Activated CD8-positive, alpha-beta memory T cell treated with anti-CD3 and anti-CD28 coated beads for 4 hours (primary cell): ENCODE measurements at places on chromosomes 4 and X.

- no peak for DNase-seq
Measured at GRCh38 chr4:1939664-1940509, 68.7 kb downstream of the NSD2 start.

GRCh38 chr4:29295280-29295679 is 1424.9 kb upstream of the PCDH7 start:
- DNase-seq, result no peak

- no peak for DNase-seq
Measured at GRCh38 chrX:115147220-115147619, 42.0 kb upstream of the RBMXL3 start.

DNA sequence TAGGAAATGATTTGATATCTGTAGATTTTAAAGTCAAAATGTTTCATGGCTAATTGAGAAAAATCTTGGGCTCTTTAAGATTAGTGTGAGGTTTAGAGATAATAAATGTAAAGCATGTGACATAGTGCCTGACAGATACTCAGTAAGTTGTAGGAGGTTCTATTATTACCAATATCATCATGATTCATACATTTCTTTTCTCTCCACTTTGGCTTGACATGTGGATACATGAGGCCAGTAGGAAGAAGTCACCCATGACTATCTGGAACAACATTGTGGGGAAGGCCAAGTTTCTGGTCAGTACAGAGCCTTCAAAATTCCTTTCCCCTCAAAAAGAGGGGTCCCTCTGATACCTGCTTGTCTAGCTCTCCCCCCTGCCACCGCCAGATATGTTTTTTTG is 91.2 kb upstream of the SORBS2 start:
- DNase-seq, result no peak

- DNase-seq, result no peak
Measured at GRCh38 chr4:28010577-28011240, 1150.1 kb downstream of the STIM2 start.

DNA sequence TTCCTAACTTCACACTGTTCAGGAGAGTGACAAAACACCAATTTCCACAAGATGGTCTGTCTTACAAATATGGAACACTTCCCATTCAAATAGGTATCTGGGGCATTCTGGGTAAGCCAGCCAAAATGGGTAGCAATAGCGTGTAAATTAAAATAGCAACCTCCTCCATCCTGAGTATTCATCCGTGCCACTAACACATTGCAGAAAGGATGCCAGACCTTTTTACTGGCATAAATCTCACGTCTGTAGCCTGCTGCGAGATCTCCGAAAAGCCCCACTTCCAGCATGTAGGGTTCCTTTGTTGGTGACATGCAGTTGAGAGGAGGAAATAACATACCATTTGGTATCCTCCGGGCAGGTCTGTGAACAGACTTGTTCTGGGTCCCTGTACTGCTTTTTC is 52.7 kb upstream of the RAI2 start:
- no peak for DNase-seq

- no peak for DNase-seq
Measured at GRCh38 chrX:129875669-129876068, 30.3 kb upstream of the UTP14A start.

- DNase-seq, result no peak
Measured at GRCh38 chr4:11428231-11428898, at the start of gene HS3ST1. HS3ST1 (minus strand) TSS chr4:11428894; CDS start chr4:11400005, 28,889 bp downstream.

DNA sequence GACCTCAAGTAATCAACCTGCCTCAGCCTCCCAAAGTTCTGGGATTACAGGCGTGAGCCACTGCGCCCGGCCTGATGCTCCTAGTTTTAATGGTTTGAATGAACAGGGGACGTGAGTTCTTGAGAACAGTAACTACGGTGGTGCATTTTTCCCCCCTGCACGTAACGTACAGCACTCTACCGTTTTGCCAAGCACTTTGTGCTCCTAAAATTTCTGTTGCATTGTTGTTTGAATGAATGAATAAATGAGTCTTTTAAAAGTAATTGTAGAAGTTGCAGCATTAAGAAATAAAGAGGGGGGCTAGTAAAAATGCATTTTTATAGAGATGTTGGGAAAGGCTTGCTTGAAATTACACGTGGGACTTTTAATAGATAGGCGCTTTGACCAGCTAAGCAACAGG is at the start of gene RPA4:
TSS of gene RPA4 (plus strand) at position 301 of the 400 bp plus-strand sequence. CDS start 403 bp downstream, outside the sequence.
- DNase-seq, result no peak

DNA sequence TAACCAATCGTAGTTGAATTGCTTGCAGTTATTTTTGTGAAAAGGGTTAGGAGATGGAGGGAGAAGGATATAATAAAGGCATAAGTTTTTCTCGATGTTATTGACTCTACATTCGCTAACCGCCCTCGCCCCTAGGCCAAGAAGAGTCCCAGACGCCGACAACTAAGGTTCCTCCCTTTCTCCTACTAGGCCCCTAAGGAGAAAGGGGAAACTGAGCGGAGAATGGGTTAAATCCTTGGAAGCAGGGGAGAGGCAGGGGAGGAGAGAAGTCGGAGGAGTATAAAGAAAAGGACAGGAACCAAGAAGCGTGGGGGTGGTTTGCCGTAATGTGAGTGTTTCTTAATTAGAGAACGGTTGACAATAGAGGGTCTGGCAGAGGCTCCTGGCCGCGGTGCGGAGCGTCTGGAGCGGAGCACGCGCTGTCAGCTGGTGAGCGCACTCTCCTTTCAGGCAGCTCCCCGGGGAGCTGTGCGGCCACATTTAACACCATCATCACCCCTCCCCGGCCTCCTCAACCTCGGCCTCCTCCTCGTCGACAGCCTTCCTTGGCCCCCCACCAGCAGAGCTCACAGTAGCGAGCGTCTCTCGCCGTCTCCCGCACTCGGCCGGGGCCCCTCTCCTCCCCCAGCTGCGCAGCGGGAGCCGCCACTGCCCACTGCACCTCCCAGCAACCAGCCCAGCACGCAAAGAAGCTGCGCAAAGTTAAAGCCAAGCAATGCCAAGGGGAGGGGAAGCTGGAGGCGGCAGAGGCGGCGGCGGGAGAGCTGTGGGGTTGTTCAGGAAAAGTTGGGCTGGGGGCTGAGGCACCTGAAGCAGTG is 5.9 kb downstream of the ATOH1 start:
- no peak for DNase-seq

DNA sequence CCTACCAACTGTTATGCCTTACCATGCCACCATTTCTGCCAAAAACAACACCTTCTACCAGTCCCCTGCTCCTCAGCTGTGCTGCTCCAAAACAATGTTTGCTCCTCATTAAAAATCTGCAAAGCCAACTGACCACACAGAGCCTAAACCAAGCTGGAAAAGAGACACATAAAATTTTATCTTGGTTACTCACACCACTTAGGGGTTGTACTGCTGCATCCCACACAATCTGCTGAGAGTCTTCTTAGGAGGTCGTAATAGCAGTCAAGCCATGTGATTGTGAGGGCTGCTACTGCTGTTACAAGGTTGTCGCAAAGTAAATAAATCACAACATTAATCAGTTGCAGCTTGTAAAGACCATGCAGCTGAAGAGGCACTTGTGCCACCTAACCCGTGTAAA is 607.4 kb upstream of the FAM241A start:
- no peak for DNase-seq

DNA sequence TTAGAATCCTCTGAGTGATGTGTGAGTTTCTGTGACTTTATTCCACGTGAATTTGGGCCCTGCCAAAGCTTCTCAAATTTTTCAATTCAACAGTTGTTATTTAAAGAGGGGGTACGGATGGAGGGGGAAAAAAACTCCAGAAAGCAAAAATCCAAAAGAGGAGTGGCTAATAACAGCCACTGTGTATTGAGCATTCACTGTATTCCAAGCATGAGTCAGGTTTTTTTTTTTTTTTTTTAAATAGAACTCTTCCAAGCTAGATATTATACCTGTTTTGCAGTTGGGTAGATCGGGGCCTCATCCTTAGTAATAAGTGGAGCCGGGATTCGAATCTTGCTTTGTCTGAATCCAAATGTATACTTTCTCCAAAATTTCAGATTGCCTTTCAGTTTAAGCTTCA is 6.4 kb upstream of the RHOH start:
- DNase-seq, result no peak

DNA sequence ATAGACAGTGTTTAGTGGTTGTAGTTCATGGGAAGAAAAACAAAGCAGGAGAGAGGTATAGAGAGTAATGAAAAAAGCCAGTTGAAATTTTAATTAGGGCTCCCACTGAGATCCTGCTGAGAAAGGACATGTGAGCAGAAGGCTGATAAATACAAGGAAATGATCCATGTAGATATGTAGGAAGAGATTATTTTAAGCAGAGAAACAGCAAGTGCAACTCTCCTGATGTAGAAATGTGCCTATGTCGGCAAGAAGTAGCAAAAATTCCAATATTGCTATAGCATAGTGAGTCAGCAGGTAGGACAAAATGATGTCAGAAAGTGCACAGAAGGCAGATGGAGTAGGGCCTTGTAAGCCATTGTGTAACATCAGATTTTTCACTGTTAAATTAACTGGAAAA is 1027.3 kb downstream of the PCDH18 start:
- DNase-seq, result no peak

DNA sequence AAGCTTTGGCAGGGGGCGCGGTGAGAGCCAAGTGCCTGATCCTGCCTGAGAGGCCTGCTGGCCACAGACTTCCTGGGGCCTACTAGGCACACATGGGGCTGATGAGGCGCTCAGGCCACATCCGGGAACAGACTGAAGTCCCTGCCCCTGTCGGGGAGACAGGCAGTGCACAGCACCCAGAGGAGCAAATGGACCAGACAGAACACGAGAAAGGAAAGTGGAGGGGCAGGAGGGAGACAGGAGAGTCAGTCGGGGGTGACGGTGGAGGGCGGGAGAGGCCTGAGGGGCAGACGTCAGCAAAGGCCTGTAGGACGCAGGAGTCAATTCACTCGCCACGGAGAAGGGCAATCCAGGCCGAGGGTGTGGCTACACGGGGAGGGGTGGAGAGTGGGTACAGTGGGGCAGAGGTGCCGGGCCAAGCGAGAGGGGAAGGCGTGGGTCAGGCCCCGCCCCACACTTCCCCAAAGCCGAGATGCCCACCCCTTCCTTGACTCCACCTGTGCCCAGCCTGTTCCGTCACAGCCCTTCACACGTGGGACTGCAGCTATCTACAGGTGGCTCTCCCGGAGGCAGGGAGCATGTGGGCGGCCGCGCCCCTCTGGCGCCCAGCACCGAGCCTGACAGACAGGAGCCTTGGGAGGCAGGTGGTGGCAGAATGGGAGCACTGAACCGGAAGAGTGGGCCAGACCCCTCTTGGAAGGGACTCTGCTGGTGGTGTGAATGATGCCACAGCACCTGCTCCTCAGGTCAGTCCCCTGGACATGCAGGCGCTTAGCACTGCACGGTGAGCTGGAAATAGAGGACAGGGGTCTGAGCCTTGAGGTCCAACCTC is 20.5 kb downstream of the NOP14 start:
- DNase-seq, result no peak

GRCh38 chr4:53721263-53721662 is 130.0 kb upstream of the LNX1 start:
- no peak for DNase-seq

GRCh38 chrX:132742246-132742645 is 216.2 kb downstream of the HS6ST2 start:
- DNase-seq, result no peak

GRCh38 chrX:153763989-153764755 is at the start of gene PLXNB3:
PLXNB3 (plus strand) TSS chrX:153764249; CDS start chrX:153765536, 1,287 bp downstream.
- peak; percentile 53 for DNase-seq

- DNase-seq, result no peak
Measured at GRCh38 chrX:118630848-118631247, 96.6 kb upstream of the IL13RA1 start.

GRCh38 chr4:5746829-5747737 is 36.1 kb downstream of the EVC start:
- no peak for DNase-seq

GRCh38 chr4:139851133-139851532 is 185.5 kb downstream of the MGST2 start:
- DNase-seq, result no peak

DNA sequence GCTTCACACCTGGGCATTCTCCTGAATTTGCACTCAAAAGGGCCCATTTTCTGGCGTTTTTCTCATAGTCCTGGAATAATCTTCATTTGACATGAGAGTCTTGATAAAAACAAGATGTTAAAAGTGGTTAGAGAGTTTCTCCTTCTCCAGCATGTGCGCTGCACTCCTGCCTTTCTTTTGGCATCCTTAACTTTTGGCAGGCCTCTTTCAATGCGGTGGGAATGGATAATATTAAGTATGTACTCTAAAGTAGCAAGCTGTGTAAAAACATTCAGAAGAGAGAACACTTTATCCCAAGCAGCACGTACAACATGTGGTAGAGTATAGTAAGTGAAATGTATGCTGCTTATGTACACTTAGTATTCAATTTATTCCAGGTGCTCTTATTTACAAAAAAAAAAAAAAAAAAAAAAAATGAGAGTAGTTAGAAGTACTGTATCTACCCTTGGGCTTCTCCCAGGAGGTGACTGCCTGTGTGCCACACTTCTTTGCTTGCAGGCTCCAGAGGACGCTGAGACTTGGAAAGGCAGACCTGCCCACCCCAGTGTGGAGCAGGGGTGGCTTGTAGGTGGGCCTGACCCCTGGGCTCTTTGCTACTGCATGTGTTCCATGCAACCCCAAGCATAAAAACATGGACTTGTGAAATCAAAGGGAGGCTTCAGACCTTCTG is 3.9 kb downstream of the FGF2 start:
- no peak for DNase-seq

DNA sequence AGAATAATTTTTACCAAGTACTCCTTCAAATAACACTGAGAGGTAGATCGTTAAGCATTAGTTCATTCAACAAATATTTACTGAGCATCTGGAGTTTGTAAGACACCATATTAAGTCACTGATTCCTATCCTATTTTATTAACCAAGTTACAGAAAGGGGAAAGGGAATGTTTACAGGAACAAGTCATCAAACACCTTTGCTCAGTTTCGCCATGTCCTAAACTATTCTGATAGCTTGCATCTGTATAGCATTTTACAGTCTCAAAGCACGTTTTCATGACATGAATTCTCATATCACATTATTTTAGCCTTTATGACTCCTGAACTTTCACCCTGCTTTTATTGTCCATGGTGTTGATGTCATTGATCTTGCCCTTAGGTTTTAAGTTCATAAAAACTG is 89.2 kb downstream of the AREG start:
- no peak for DNase-seq

DNA sequence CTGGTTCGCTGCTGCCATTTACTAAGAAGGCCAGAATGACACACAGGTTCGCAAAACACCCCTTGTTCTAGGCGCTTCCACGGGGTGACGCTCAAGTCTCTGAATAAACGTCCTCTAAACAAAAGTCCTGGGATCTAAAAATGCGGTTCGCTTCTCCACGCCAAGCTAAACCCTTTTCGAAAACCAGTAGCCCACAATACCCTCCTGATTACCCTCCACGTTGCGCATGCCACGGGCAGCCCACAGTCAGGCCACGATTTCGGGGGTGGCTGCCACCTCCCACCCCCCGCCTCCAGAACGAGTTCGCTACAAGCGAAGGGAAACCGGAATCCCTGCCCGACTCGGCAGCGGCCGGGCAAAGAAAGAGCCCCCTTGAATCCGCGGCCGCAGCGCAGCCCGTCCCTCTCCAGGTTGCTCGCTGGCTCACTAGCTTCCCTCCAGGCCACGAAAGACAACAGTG is 423 bp downstream of the RPL39 start:
- DNase-seq, result peak; percentile 12
